Activated naive CD8-positive, alpha-beta T cell treated with anti-CD3 and anti-CD28 coated beads, Interleukin-2, amount 10 ng/mL, durations not matched to agents 7 days and 5 days (primary cell): ENCODE measurements at places on chromosomes 7 and 10.

- no peak overlapping the region for H3K4me3 ChIP-seq
- no peak for DNase-seq
- H3K36me3 ChIP-seq, result no peaks in the 10 kb centered on the region
- H3K27me3 ChIP-seq, result peaks cover 18% of the 10 kb centered on the region
These were observed 126.2 kb downstream of the PRPF18 start for GRCh38 chr10:13712837-13713581.

GRCh38 chr7:74606101-74606908, 51.2 kb upstream of the GTF2I start:
- peak; percentile 62 for DNase-seq
- peaks cover 5% of the 10 kb centered on the region for H3K27me3 ChIP-seq
- peaks cover 2% of the 10 kb centered on the region for H3K4me1 ChIP-seq
- H3K36me3 ChIP-seq, result no peaks in the 10 kb centered on the region

DNA sequence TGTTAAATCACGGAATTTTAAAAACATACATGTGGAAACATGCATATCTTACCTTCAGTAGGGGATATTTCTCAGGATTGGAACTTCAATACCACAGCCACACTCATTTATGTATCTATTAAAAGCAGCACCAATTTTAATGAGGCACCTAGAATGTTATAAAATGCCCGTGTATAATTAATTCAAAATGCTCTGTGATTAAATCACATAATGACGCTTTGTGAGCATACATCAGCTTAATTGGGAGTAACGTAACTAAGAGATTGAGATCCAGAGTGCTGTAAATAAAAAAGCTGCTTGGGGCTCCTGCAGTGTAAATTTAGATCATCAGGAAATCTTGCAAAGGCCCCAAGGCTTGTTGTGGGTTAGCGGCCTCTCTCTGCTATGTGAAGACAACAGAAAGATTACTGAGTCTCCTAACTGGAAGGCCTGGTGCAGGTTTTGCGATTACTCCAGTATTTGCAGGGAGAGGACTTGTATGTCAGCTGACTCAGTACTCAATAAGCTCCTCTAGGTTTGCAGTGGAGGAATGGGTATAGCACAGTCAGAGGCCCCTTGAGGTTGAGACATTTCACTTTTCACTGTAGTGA, 195.5 kb upstream of the PHYHIPL start:
- no peaks in the 10 kb centered on the region for H3K4me1 ChIP-seq
- H3K27me3 ChIP-seq, result no peaks in the 10 kb centered on the region
- no peak for DNase-seq
- H3K27ac ChIP-seq, result no peak overlapping the region
- H3K36me3 ChIP-seq, result no peaks in the 10 kb centered on the region

DNA sequence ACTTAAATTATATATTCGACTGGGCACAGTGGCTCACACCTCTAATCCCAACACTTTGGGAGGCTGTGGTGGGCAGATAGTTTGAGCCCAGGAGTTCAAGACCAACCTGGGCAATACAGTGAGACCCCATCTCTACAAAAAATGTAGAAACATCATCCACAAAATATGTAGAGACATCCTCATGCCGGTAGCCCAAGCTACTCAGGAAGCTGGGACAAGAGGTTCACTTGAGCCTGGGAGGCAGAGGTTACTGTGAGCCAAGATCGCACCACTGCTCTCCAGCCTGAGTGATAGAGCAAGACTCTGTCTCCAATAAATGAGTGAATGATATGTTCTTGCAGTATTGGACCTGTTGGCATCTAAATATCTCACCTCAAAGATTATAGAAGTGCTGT, 22.6 kb upstream of the TNS3 start:
- no peaks in the 10 kb centered on the region for H3K4me1 ChIP-seq
- peaks cover 6% of the 10 kb centered on the region for H3K27me3 ChIP-seq
- H3K4me3 ChIP-seq, result no peak overlapping the region
- H3K36me3 ChIP-seq, result no peaks in the 10 kb centered on the region
- DNase-seq, result no peak
- no peak overlapping the region for H3K27ac ChIP-seq

GRCh38 chr10:92931597-92931996, 83.3 kb downstream of the EXOC6 start:
- no peaks in the 10 kb centered on the region for H3K27me3 ChIP-seq
- peaks cover 11% of the 10 kb centered on the region for H3K36me3 ChIP-seq
- no peak overlapping the region for H3K27ac ChIP-seq
- no peak overlapping the region for H3K4me3 ChIP-seq
- H3K4me1 ChIP-seq, result no peaks in the 10 kb centered on the region
- DNase-seq, result no peak

DNA sequence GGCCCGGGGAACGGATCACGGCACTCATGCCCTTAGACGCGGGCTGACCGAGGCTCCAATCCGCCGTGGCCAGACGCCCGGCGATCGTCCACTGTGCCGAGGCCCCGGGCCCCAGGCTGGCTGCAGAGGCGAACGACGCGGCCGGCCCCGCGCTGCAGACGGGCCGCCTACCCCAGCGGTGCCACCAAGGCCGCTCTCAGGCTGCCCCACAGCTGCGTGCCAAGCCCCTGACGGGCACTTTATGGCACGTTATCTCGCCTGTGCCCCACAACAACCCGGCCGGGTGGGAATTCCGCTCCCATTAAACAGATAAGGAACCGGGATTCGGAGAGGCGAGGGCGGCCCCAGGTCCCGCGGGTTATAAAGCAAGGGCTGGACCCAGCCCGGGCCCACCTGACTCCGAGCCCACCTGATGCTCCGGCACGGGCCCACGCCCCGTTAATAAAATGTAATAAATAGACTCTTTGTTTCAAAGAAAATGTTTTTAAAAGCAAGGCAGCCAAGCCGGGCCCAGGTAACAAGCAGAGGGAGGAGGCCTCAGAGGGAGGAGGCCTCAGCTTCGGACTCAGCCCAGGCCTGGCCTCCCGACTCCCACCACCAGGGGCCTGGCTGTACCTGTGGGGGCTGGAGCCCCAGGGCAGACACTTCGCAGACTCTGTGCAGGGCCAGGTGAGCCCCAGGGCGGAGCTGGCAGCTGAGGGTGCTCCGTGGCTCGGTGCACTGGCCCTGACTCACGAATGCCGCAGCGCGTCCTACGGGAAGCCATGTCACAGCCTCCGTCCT, 79.7 kb downstream of the FOXL3 start:
- no peaks in the 10 kb centered on the region for H3K36me3 ChIP-seq
- peak; percentile 21 for DNase-seq
- no peak overlapping the region for H3K4me3 ChIP-seq
- peaks cover 15% of the 10 kb centered on the region for H3K4me1 ChIP-seq
- no peaks in the 10 kb centered on the region for H3K27me3 ChIP-seq
